NCI-H2029 (cell line): ENCODE measurements at places on chromosomes 4 and X.

DNA sequence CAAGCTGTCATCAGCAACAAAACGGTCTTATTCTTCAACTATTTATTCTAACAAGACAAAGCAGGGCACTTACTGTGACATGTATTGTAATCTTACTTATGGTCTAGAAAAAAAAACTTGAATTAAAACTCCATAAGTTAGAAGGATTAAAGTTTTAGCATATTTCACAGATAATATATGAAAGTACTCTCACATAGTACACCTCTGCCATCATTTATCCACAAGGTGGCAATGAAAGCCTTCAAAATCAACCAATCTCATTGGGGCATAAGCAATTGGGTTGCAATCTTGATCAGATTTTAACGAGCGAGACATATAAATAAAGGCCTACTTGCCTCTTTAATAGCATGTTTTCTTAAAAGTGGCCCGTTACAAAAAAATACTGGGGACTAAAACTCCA, 1382.9 kb downstream of the FAM133A start:
- DNase-seq: no peak

DNA sequence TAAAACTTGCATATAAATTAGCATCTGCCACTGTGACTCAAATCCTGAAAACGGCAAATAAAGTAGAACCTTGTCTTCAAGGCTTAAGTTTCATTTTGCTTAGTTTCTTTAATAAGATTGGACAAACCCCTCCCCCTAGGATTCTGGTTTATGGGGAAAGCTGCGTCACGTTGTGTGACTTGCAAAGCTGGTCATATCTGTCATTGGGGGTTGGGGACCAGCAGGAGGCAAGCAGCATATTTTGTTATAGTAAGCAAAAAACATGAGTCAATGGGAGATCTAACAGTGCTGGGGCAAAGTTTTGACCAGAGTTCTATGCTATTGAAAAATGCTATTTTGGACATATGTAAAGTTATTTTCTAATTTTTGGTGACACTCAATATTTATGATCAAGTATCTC, 407.3 kb downstream of the PCDH18 start:
- peak; percentile 29 for DNase-seq

DNA sequence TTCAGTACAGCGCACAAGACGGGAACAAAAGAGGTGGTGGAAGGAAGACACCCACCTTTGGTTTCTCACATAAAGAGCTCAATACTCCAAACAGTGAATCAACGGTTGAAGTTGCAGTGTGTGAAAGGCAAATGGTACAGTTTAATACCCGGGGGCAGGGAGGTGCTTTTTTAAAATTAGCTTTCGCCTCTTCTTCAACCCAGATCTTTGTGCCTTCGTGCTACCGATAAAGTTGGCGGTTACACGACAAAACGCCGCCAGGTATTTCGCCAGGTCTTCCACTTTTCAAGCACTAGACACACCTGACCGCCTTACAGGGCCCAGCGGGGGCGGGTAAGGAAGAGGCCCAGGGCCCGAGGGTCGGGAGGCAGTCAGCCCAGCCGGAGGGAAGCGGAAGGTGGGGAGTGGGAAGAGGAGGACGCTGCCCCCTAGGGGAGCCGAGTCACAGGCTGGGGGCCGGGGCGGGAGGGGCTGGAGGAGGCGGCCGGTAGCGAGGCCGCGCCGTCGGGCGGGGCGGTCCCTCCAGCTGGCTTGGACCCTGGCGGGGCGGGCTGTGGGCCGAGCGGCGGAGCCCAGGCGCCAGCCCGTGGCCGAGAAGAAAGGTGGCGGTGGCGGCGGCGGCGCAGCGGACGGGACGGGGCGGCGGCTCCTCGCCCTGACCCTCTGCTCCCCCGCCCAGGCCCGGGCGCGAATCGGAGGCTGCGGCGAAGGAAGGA, 16.0 kb downstream of the UTP3 start:
- DNase-seq: peak; percentile 72

- DNase-seq: peak; percentile 33
These were observed 19.2 kb upstream of the WFS1 start for GRCh38 chr4:6250235-6250983.

- DNase-seq: no peak
These were observed 139.6 kb downstream of the ADAMTS3 start for GRCh38 chr4:72429397-72429889.

DNA sequence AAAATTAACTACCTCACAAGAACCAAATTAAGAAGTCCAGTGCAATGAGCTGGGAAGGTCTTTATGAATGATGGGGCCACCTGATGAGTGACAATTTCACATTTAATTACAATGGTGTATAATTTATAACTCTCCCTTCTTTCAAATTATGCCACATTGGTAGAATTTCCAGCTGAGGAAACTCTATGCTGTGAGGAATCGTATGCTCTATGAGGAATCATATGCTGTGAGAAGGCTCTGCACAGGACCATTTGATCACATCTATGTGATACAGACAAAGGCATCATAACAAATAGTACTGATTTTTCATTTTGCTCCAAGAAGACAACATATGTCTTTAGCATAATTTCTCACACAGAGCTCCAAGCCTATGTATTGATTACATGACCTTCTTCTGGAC, 69.3 kb downstream of the PDHA2 start:
- DNase-seq: no peak

DNA sequence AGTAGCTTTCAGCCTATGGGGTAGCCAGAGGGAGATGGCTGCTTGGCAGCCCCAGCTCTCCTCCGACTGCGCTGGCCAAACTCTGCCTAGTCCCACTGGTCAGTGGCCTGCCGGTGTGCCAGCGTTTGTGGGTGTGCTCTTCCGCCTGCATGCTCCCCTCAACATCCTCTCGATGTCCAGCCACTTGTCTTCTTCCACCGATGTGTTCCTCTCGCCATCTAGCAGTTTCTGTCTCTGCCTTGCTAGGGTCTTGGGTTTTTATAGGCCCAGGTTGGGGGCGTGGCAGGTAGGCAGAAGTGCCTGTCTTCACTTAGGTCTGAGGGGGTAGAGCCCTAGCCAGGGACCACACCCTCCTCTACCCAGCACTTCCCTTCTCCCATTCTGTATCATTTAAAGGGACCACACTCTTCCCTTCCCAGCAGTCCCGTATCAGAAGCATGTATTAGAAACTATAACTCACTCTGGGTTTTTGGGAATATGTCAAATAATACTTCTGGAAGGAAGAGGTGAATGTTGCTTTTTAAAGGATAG, 124.4 kb downstream of the KDM6A start:
- DNase-seq: no peak

GRCh38 chrX:19724409-19724808, 163.0 kb downstream of the SH3KBP1 start:
- DNase-seq: no peak

DNA sequence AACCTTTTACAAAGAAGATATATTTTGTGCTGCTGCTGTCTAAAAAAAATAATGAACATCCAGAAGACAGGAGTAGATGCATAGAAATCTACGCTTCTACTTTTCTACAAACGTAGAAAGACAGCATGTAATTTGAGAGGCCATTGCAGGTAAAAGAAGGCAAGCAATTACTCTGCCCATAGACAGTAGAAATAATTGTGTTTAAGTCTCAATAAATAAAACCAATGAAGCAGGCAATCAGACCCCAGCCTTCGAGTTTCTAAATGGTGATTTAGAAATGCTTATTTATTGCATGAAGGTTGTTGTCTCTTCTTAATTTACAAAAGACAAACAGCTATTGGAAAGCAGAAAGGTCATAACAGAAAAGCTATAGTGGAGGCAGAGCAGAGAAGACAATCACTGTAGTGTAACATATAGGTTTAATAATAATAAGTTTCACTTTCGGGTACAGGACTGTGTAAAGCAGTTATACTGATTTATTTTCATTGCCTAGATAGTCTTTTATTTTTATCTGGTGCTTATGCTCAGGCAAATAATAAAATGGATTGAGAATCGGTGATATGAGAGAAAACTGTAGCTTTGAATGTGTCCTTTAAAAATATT, 123.0 kb upstream of the TACR3 start:
- DNase-seq: no peak

GRCh38 chr4:185358959-185359358, 36.8 kb downstream of the LRP2BP start:
- DNase-seq: no peak

DNA sequence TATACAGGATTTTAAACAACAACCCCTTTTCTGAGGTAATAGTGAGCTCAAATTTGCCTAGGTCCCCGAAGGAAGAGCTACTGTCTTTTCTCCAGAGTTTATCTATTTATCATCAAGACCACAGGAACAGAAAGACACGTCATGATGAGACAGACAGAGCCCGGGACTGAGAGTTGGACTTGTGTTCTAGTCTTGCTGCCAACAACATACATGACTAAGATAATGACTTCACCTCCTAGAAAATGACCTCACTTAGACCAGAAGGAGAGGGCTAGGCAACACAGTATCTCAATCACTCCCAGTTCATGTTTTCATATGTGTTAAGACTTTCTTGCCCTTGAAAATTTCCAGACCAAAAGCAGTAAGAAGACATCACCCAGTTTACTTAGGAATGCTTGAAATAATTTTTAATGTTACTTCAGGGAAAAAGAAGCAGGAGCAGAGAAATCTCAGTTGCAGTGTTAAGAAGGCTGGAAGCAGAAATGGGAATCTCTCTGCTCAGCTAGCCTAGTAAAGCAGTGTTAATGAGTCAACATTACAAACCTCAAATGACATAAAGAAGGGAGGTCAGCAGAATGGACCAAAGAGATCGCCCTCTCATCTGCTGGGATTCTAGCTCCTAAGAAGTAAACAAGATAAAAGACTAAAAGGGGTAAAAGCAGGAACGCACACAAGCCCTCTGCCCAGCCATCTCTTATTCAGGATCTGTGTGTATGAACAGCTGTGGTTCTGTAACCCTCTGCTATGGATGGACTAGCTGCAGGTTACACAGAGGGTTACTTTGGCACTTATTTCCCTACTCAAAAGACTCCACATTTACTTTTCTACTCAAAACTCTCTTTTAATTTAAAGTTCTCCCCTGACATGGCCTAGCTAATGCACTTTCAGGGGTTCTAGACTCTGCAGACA, 24.8 kb downstream of the PDGFC start:
- DNase-seq: no peak

DNA sequence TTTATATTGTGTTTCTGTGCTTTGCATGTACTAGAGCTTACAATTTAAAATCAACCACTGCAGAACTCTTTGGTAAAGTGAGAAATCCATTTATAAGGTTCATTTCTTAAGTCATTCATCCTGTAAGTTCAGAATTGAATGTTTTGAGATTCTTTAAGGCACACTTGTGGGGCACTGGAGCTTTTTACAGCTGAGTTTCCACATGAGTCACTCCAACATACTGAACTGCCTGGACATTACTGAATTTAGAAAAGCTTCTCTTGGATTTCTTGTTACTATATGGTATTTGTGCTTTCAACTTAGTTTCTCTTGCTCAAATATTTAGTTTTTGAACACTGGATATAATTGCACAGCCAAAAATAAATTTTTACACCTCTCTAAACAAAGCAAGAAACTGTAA, 226.3 kb downstream of the PACRGL start:
- DNase-seq: no peak

- no peak for DNase-seq
These were observed 461 bp downstream of the FBXW7 start for GRCh38 chr4:152535360-152535902.

DNA sequence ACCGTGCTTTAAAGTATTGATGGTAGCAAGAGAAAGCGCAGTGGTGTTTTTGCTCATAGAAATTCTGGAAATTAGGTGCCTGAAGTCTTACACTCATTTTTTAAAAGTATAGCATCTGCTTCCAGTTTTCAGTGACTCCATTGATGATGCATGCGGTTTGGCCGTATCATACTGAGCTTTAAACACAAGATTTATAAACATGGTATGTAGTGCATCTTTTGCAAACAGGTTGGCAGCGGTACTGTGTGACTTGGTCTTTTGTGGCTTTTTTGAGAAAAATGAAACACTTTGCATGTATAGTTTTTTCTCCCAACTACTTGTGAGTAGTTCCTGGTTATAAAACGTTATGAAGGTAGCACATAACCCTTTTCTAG, 2.0 kb downstream of the DDX3X start:
- DNase-seq: no peak

DNA sequence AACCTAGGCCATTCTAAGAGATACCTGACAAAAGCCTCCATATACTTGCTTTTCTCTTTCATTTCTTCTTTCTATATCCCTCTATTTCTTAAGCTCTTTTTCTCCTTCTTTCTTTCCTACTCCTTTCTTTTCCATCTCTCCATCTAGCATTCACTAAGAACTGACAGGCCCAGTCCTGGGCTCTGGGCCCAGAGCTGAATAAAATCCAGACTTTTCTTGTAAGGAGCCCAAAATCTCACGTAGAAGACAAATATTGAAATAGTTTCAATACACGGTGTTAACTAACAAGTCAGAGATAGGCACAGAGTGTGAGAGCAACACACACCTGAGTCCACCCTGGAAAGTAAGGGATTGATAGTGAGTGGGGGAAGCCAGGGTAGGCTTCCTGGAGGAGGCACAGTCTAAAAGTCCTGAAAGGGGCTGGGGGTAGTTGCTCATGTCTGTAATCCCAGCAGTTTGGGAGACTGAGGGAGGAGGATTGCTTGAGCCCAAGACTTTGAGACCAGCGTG, 73.2 kb upstream of the EFNB1 start:
- DNase-seq: no peak

GRCh38 chr4:26715636-26716242, 131.9 kb downstream of the TBC1D19 start:
- DNase-seq: no peak

- DNase-seq: no peak
These were observed 260.6 kb upstream of the DIAPH2 start for GRCh38 chrX:96424007-96424406.

GRCh38 chrX:5113128-5113527, 1115.5 kb downstream of the NLGN4X start:
- DNase-seq: no peak

DNA sequence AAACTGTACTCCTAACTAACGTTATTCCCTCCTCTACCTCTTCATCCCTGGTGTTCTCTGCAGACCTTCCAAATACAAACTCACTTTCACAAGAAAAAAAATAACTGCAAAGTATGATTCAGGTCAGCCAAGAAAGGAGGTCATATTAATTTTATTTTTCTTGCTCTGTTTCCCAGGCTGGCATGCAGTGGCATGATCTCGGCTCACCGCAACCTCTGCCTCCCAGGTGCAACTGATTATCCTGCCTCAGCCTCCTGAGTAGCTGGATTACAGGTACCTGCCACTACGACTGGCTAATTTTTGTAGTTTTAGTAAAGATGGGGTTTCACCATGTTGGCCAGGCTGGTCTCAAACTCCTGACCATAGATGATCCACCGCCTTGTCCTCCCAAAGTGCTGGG, 156.6 kb downstream of the CHIC2 start:
- DNase-seq: no peak

GRCh38 chrX:41022566-41022965, 62.7 kb upstream of the USP9X start:
- DNase-seq: no peak
